Large intestine (tissue), 12 donors: ENCODE measurements at places on chromosomes 4 and X. TPM values are rescaled to one million over a fixed set of nuclear protein-coding genes. Genes with fewer than 3 reads are reported as not detected.

BGN gene
- 17.2 TPM for polyA plus RNA-seq

PRRG3 gene
- 2.1 TPM for polyA plus RNA-seq

RBM46 gene
- 0.06 TPM for polyA plus RNA-seq

EGF gene
- polyA plus RNA-seq: 28.3 TPM

ERCC6L gene
- polyA plus RNA-seq: 2.4 TPM

PABPC1L2A gene
- polyA plus RNA-seq: 0.06 TPM

ADAMTS3 gene
- polyA plus RNA-seq: 2.2 TPM

AGTR2 gene
- 3.3 TPM for polyA plus RNA-seq

TLR6 gene
- 1.6 TPM for polyA plus RNA-seq

HPSE gene
- 2.3 TPM for polyA plus RNA-seq

CXCL10 gene
- 3.9 TPM for polyA plus RNA-seq

ZFYVE28 gene
- 7.4 TPM for polyA plus RNA-seq

PCDH10 gene
- 1.9 TPM for polyA plus RNA-seq

NALF2 gene
- polyA plus RNA-seq: 0.76 TPM

FRAS1 gene
- polyA plus RNA-seq: 12.9 TPM

MSMO1 gene
- polyA plus RNA-seq: 145 TPM

TGIF2LX gene
- not detected for polyA plus RNA-seq

SPACA5 gene
- polyA plus RNA-seq: not detected

FREM3 gene
- polyA plus RNA-seq: 0.16 TPM

GSX2 gene
- not detected for polyA plus RNA-seq

CXorf58 gene
- polyA plus RNA-seq: 0.13 TPM

PPEF2 gene
- 0.06 TPM for polyA plus RNA-seq

DUSP21 gene
- not detected for polyA plus RNA-seq

GPR143 gene
- 5.2 TPM for polyA plus RNA-seq

FAT1 gene
- 186 TPM for polyA plus RNA-seq

BOD1L1 gene
- polyA plus RNA-seq: 37.3 TPM

MFAP3L gene
- 8.3 TPM for polyA plus RNA-seq

ZRSR2 gene
- 13.5 TPM for polyA plus RNA-seq

F8A2 gene
- polyA plus RNA-seq: not detected

P2RY10 gene
- polyA plus RNA-seq: 1.2 TPM

HSFX4 gene
- polyA plus RNA-seq: 0.15 TPM

BEX2 gene
- polyA plus RNA-seq: 55.9 TPM

NDNF gene
- polyA plus RNA-seq: 13.6 TPM

RTL3 gene
- polyA plus RNA-seq: 0.48 TPM

KANTR gene
- polyA plus RNA-seq: 15.3 TPM

GC gene
- 50.6 TPM for polyA plus RNA-seq

LONRF3 gene
- polyA plus RNA-seq: 3.0 TPM

FRG2 gene
- polyA plus RNA-seq: not detected

SMR3B gene
- not detected for polyA plus RNA-seq

NRK gene
- 4.9 TPM for polyA plus RNA-seq

FGF2 gene
- polyA plus RNA-seq: 3.0 TPM

P2RY4 gene
- polyA plus RNA-seq: 2.6 TPM

GUCY1B1 gene
- 13.5 TPM for polyA plus RNA-seq

CT47A7 gene
- not detected for polyA plus RNA-seq

RBM47 gene
- polyA plus RNA-seq: 98.4 TPM
